ENCODE measurements at places on chromosomes 13 and 19. TPM values are rescaled to one million over a fixed set of nuclear protein-coding genes. Genes with fewer than 3 reads are reported as not detected.

The SYNGR4 gene
- not detected for total RNA-seq

The MUC16 gene
- total RNA-seq = not detected

The LIM2 gene
- total RNA-seq = not detected

The ZNF260 gene
- total RNA-seq = 21.5 TPM

The CRX gene
- total RNA-seq = 0.63 TPM

The TSHZ3 gene
- 2.0 TPM for total RNA-seq

The NTF4 gene
- 1.2 TPM for total RNA-seq

The HSPB6 gene
- total RNA-seq = 0.48 TPM

The TPTE2 gene
- not detected for total RNA-seq

The GAMT gene
- total RNA-seq = 12.3 TPM

The VSTM1 gene
- total RNA-seq = not detected

The FARP1 gene
- 26.1 TPM for total RNA-seq

The PIBF1 gene
- total RNA-seq = 11.6 TPM

The PSG11 gene
- not detected for total RNA-seq

The PRTN3 gene
- 0.66 TPM for total RNA-seq

The IL4I1 gene
- 0.73 TPM for total RNA-seq

The LYPD3 gene
- total RNA-seq = not detected

Data from H7 (cell line).